ENCODE measurements at places on chromosomes 2 and 18. TPM values are rescaled to one million over a fixed set of nuclear protein-coding genes. Genes with fewer than 3 reads are reported as not detected.

DNA sequence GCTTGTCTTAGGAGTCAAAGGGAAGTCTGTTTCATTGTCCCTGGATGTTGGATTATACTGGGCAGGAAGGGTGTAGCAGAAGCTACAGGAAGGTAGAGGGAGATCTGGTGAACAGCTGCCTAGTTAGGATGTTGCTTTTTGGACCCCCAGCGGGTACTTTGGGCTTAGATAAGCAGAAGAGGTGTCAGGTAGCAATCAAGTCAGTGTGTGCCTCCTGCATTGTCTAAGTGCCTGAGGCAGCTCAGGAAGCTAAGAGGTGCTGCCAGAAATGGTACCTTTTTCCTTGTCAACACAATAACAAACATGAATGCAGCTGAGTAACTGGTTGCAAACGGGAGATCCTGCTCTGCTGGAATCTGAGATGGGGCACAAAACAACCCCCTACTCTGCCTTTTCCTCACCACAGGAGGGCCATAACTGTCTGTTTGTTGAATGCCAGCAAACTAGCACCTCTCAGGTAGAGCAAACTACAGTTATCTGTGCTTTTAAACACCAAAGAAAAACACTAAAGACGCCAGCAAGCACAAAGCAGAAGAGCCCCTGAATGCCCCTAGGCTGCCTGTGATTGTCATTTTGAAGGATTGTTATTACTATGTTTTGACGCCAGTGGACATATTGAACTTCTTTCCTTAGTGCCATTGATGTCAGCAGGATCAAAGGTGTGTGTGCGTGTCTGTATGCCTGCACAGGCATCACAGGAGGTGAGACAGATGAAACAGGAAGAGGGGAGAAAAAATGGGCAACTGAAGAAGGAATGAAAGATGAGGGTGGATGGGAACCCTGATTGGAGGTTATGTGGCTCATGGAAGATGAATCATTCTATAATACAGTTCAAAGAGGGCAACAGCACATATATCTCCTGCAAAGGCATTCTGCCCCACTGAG is 151.4 kb downstream of the ETAA1 start:
- DNase-seq = no peak

PRSS56 gene
- 0.12 TPM for total RNA-seq

TMEM237 gene
- total RNA-seq = 20.8 TPM

INO80B gene
- total RNA-seq = 20.2 TPM

DNA sequence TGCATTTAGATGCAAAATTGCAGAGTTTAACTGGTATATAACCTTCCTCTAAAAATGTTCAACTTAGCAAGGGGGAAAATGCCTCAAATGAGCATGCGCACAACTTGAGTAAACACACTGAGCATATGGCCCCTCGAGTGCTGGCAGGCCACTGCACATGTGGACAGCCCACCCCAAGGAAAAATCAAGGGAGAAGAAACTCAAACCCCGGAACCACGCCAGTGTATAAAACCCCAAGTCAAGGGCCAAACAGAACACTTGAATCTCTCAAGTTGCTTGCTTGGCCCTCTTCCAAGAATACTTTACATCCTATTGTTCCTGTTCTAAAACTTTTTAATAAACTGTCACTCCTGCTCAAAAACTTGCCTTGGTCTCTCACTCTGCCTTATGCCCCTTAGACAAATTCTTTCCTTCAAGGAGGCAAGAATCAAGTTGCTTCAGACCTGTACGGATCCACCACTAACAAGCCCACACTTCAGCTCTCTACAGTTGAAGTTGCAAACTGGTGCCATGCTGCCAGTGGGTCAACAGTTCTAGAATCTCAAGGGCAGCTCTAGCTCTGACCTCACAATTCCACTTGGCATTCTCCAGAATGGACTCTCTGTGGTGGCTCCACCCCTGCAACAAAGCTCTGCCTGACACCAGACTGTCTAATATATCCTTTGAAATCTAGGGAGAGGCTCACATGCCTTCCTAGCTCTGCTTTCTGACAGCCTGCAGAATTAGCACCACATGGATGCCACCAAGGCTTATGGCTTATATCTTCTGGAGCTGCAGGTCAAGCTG is 38.9 kb downstream of the HIBCH start:
- no peak for DNase-seq

DNA sequence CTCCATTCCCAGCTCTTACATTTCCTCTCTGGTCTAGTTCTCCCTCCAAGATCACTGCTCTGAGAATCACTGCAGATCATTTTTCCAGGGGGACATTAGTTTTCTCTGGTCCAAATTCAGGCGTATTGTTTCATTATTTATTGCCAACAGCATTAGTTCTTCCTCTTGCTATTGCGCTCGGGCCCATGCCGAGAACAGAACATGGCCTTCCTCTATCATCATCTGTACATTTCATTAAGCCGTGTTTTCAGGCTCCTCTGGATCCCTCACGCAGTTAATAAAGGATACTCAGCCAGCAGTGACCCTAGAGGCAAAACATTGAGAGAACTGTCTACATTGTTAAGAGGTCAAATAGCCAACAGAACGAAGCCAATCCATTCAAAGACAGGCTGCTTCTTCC is 63.9 kb downstream of the CCBE1 start:
- DNase-seq = no peak

DNA sequence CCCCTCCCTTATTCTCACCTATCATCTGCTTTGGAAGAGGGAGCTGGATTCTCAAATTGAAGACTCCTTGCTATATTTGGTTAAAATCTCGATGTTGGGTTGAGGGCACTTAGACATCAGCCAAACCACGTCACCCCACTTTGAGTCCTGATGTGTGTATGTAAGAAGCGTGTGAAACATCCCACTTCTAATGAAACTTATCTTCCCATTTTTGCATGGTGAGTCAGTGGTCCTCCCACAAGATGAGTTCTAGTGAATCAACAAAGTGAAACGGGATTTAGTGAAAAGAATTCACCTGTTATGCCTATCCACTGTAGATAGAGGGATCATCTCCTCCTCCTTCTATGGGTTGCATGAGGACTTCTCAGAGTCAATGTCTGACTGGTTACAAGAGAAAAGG is 51.4 kb upstream of the SPRED2 start:
- no peak for DNase-seq

MYO3B gene
- not detected for total RNA-seq

POTEI gene
- not detected for total RNA-seq

GRCh38 chr2:104851291-104852089 is 2.4 kb upstream of the POU3F3 start:
- no peak for DNase-seq

DNA sequence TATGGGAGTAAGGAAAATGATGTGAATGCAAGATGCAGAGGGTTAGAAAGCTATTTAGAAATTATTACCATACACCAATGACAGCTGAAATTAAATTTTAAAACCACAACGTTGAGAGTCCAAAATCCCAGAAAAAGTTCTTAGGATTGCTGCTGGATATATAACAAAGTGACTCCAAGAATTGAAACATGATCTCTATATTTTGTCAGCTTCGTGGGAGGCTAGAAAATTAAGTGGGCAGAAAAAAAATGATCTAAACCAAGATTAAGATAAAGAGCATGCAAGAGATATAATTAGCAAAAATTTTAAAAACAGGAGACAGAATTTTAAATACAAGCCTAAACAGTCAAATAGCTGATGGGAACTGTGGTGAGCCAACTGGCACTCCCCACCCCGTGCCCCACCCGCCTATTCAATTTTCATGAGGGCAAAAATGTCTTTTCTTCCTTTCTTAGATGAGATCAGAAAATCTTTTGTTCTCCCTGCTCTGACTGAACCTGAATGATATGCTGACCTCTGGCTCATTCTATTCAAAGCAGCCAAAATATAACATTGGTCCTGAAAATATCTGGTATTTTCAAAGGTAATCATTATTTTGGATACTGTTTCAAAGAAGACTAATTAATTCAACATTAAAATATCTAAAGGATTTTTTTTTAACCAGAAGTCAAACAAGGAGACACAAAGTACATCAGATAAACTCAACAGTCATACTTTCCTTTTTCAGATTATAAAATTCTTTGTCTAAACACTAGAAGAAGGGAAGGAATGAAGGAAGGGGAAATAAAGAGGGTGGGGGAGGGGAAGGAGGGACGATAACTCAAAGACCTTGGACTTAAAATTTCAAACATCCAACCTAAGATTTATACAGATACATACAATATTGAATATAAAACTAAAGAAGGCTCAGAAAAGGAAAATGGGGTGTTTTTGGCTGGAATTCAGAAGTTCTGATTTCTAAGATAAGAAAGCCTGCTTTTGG is 12.2 kb downstream of the KANSL3 start:
- no peak for DNase-seq

- DNase-seq = no peak
Observed at GRCh38 chr2:173415431-173416381, 61.0 kb downstream of the CDCA7 start.

GRCh38 chr18:10304853-10305252 is 149.6 kb upstream of the APCDD1 start:
- no peak for DNase-seq

SOCS6 gene
- 21.3 TPM for total RNA-seq

DNA sequence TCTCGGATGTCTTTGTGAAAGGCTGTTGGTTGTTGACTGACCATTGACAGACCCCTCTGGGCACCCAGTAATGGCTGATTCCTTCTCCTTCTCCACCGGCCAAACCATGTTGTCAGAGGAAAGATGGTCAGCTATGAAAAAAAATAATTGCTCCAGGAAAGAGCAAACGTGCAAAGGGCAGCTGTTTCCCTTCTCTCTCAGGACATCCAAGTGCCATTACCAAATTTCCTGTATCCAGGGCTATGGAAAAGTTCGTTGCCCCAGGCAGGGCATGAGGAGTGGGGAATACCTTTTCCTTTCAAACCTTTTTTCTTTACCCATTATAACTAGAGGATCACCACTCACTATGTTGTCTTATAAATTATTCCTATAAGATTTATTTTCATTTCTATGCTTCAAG is 321.5 kb upstream of the HNRNPA3 start:
- DNase-seq = no peak

DNA sequence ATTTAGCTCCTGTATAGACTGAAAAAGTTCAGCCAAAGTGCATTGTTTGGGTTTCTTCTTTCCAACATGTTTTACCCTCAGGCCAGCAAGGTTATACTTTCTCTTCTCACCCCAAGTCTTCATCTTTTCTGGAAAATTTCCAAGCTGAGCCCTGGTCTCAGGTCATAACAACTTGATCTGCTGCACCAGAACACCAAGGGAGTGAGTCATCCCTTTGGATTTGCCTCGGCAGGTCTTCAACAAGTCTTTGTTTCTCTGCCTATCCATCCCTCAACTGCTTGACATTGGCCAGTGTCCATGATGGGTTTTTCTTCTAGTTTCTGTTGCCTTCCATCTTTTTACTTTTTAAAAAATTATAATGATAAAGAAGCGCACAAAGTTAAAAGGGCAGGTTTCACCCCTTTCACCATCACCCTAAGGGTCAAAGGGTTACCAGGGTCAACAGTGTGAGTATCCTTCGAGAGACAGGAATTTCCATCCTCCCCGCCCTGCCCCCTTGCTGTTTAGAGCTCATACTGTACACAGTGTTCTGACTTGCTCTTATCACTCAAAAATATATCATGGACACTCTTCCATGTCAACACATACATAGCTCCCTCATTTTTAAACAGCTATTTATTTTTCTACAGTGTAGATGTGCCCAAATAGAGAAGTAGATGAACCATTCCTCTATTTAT is 5.7 kb upstream of the SPATS2L start:
- DNase-seq = no peak

DNA sequence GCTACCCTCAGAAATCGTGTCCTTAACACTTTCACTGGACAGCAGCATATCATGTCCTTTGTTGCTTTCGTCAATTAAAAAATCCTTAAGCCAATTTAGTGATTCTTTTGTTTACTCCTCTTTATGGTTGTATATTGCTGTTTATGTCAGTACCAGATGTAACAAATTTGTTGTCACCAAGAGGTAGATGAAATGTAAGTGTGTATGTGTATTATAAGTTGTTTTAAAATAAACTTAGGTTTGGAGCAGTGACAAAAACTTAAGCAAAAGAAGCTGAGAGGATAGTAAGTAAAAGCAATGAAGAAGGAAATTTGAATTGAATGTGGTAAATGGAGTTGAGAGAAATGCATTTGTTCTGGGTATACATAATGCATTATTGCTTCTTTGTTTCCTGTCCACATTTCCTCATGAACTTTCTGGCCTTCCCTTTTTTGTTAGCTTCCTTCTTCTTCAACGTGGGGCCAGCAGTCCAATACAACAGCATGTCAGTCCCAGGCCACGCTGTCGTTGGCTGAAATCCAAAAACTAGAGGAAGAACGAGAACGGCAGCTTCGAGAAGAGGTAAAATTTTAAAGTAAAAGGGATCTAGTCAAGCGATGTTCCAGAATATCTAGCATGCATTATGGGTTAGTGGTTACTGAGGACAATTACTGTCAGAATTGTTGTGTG is 30.5 kb upstream of the SNORC start:
- peak; percentile 13 for DNase-seq

LYPD6B gene
- not detected for total RNA-seq

Data from heart right ventricle (tissue), 16 donors.